DND-41 (cell line): ENCODE measurements at places on chromosomes 16 and 17.

DNA sequence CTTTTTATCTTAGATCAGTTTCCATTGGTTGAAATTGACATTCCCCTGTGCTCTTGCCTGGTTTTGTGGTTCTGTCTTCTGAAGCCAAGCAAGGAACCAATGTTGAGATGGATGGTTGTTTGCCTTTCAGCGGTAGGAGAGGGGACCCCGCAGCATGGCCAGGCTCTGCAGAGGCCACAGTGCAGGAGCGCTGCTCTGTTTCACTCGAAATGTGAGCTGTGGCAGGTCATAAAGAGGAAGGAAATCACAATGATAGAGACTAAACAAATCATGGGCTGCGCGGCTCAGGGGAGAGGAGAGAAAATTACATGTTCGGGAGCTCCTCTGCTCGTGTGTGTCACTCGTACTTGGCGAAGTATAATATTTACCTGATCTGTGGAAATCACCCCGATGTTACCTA lies 148.2 kb downstream of the SNX29 start:
- no peak overlapping the region for H3K27ac ChIP-seq
- H3K27me3 ChIP-seq: no peaks in the 10 kb centered on the region
- DNase-seq: no peak
- no peak overlapping the region for H3K4me3 ChIP-seq
- H3K4me1 ChIP-seq: no peaks in the 10 kb centered on the region

DNA sequence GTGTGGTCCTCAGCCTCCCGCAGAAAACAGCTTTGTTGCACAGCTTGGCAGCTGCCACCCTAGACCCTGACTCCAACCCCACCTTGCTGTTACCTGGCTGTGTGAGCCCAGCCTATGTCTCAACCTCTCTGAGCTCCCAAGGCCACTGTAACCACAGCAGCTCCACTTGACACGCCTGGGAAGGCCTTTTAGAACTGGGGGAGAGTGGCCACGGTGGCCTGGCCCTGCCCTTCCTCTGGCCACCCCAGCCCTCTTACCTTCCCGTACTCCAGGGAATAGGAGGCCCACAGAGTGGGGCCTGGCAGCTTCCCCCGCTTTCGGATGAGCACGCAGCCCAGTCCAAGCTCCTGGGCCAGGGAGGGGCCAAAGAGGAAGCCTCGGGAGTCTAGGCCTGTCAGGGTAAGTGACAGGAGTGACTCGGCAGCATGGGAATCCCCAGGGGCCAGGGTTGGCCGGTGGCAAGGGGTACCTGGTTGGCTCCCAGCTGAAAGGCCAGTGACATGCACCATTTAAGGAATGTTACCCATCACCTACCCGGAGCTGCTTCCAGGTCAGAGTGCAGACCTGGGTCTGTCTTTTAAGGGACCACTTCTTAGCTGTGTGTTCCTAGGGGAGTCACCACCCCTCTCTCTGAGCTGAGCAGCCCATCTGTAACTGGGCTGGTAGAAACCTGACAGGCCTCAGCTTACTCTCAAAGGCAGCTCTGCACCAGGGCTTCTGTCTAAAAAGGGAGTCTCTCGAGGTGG lies 1.4 kb downstream of the APRT start:
- H3K27ac ChIP-seq: peak overlapping the region; percentile 93
- DNase-seq: no peak
- H3K4me3 ChIP-seq: peak overlapping the region; percentile 93

DNA sequence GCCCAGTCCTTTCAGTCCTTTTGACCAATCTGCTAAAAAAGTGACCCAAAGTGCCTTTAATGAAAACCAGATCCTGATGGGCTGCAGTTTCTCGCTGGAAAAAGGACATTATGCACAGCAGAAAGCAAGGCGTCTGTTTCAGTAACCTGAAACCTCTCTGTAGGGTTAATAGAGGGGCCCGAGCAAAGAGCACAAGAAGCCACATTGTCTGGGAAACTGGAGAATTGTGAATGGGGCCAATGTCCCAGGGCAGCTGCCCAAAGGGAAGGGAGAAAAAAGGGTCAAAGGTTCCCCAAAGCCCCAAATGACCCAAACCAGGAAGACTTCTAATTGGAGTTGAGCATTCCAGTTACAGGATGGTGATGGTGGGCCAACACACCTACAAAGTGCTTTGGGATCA lies 3.0 kb downstream of the OTOA start:
- H3K27ac ChIP-seq: no peak overlapping the region
- no peaks in the 10 kb centered on the region; the same call in 1 of the 2 replicates for H3K4me1 ChIP-seq
- H3K27me3 ChIP-seq: peaks cover 3% of the 10 kb centered on the region
- no peak for DNase-seq

DNA sequence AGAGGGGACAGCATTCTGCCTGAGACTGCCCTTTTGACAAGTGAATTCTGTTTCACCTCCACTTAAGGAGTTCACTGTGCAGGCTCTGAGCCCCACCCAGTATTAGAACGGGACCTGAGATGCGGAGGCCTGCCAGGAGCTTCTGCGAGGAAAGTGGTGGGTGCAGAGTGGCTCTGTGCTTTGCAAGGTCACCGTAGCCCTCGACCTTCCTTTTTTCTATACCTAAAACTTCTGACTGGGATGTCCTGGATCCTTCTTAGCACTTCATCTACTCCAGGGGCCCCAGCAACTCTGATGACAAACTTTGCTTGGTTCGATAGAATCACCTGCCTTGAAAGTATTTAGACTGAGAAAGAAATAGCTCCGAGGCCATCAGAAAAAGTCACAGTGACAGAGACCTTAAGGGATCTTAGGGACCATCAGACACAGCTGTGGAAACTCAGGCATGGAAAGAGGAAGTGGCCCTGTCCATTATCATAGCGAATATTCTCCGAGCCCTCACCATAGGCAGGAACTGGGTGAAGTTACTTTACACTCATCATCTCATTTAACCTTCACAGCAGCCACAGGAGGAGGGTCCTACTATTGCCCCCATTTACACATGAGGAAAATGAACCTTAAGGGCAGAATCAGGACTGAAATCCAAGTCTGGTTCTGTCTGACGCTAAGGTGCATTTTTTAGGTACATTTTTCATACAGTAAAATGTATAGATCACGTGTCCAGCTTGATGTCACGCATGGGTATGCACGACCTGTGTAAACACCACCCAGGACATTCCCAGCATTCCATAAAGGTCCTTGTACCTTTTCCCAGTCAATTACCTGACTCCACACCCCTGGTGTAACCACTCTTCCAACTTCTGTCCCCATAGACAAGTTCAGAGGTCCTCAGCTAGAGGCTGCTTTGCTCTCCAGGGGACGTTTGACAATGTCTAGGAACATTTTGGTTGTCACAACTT lies 676 bp upstream of the KRT13 start:
- H3K27me3 ChIP-seq: peaks cover 32% of the 10 kb centered on the region
- H3K4me3 ChIP-seq: no peak overlapping the region
- no peak for DNase-seq
- H3K4me1 ChIP-seq: no peaks in the 10 kb centered on the region
- H3K36me3 ChIP-seq: no peaks in the 10 kb centered on the region
- H3K27ac ChIP-seq: no peak overlapping the region

DNA sequence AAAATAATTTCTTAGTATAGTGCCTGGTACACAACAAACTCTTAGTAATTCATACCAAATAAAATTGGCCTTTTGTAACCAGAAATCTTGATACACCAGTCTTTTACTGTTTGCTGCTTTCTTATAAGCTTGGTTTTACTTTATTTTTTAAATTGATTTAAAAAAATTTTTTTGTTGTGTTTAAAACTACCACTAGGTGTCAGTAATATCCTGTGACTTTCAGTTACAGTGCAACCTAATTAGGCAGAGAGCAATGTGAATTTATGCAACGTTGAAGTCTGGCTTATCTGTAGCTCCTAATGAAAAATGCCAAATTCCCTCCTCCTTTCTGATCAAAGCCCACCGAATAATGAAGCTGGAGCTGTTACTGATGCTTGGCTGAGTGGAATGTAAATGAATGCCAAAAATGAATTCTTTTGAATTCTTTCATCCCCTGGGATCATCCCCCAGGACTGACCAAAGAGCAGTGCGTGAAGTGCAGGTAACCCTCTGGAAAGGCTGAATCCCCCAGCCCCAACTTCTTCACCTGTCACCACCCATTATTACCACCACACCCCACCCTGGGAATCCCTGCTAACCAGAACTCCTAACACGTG lies 3.8 kb downstream of the ERCC4 start:
- peaks cover 34% of the 10 kb centered on the region for H3K36me3 ChIP-seq
- H3K4me1 ChIP-seq: peaks cover 29% of the 10 kb centered on the region
- no peaks in the 10 kb centered on the region for H3K27me3 ChIP-seq
- no peak for DNase-seq

GRCh38 chr17:79212149-79213087 lies 137.8 kb downstream of the ENGASE start:
- H3K27me3 ChIP-seq: peaks cover 16% of the 10 kb centered on the region
- H3K4me3 ChIP-seq: no peak overlapping the region
- no peak overlapping the region for H3K27ac ChIP-seq

GRCh38 chr16:76441876-76442275 lies 164.7 kb downstream of the CNTNAP4 start:
- no peaks in the 10 kb centered on the region for H3K27me3 ChIP-seq
- H3K4me3 ChIP-seq: no peak overlapping the region
- no peak overlapping the region for H3K27ac ChIP-seq

GRCh38 chr16:89422527-89422904 lies 67.8 kb downstream of the ANKRD11 start:
- no peak for DNase-seq
- H3K4me1 ChIP-seq: no peaks in the 10 kb centered on the region
- H3K4me3 ChIP-seq: no peak overlapping the region
- H3K27me3 ChIP-seq: no peaks in the 10 kb centered on the region
- peaks cover 80% of the 10 kb centered on the region for H3K36me3 ChIP-seq

DNA sequence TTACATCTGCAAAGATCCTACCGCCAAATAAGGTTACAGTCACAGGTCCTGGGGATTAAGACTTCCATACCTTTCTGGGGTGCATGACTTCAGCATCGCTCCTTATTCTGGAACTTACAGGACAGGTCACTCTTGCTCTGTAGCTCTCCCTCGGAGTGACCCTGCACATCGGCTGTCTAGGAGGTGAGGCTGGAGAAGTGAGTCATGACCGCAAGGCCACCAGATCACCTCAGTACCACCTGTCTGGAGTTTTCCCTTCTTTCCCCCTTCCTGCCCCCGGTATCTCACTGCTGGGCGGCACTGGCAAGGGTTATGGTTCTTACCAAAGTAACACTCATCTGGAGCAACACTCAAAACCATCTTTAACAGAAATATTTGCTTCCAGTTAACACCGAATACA lies 374.8 kb downstream of the SLC39A11 start:
- no peaks in the 10 kb centered on the region for H3K27me3 ChIP-seq
- H3K27ac ChIP-seq: no peak overlapping the region
- no peak overlapping the region for H3K4me3 ChIP-seq
- no peak for DNase-seq
- H3K36me3 ChIP-seq: no peaks in the 10 kb centered on the region

DNA sequence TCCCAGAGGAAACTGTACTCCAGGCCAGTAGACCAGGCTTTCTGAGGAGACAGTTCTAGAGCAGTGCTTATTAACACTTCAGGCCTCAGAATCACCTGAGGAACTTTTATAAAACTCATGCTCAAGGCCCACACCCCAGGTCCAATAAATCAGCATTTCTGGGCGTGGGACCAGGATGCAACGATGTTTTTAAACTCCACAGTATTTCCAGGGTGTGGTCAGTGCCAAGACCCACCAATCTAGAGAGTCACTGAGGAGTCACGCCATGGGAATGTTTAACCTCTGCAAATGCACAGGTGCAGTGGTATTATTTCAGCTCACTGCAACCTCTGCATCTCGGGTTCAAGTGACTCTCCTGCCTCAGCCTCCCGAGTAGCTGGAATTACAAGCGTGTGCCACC lies 3.9 kb upstream of the TRPV1 start:
- no peak overlapping the region for H3K4me3 ChIP-seq
- no peaks in the 10 kb centered on the region for H3K4me1 ChIP-seq
- H3K27me3 ChIP-seq: no peaks in the 10 kb centered on the region
- DNase-seq: no peak

DNA sequence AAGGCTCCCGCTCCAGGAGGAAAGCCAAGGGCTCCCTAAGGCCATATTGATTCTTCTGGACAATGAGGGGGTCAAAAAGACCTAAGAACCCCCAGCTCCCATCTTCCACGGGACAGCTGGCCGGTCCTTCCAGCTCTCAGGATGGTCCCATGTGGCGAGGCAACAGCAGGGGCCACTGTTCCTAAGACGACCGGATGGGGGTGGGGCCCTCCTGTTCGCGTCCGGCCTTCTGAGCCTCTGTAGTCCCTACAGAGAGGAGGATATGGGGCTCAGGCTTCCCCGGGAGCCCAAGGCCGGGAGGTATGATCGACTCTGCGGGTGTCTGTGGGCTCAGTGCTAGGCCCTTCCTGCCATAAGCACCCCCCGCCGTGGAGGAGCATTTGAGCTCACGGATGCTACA lies 6.0 kb upstream of the DCXR start:
- no peak for DNase-seq
- no peak overlapping the region for H3K4me3 ChIP-seq
- no peaks in the 10 kb centered on the region for H3K4me1 ChIP-seq

DNA sequence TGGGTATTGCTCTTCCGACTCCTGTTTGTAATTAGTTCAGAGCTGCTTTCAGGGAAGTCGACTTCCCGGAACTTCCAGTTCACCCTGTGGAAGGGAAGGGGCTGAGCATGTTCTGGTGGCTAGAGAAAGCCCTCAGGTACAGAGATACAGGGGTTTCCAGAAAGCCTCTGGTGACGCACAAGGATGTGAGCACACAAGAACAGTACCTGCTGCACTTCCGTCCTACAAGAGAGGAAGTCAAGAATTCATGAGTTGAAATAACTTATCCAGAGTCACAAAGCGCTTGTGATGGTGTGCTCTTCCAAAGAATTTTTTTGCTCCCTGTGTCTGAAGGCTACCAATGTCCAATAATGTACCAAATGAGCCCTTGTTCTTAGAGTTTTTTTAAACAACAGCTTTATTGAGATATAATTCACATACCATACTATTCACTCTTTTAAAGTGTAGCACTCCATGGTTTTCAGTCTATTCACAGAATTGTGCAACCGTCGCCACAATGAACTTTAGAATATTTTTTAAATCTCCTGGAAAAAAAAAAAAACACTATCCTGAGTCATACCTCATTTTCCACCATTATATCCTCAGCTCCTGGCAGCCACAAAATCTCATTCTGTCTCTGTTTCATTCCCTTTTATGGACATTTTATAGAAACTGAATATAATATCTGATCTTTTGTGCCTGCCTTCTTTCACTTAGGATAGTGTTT lies 327.6 kb downstream of the CDH13 start:
- H3K27me3 ChIP-seq: peaks cover 3% of the 10 kb centered on the region
- H3K4me3 ChIP-seq: no peak overlapping the region
- H3K4me1 ChIP-seq: no peaks in the 10 kb centered on the region
- H3K36me3 ChIP-seq: no peaks in the 10 kb centered on the region
- DNase-seq: no peak

GRCh38 chr16:69698404-69698803 lies 28.0 kb downstream of the NQO1 start:
- H3K27me3 ChIP-seq: no peaks in the 10 kb centered on the region
- H3K4me3 ChIP-seq: no peak overlapping the region
- DNase-seq: no peak
